ENCODE measurements at places on chromosomes 4 and X. TPM values are rescaled to one million over a fixed set of nuclear protein-coding genes. Genes with fewer than 3 reads are reported as not detected.
A peak's percentile ranks its signal among the peaks of the same experiment; 100 is the strongest.

FAM184B gene
- total RNA-seq: not detected

CT45A2 gene
- total RNA-seq: not detected

SLC39A8 gene
- total RNA-seq: 56.4 TPM

USP27X gene
- total RNA-seq: 2.1 TPM

NEUROG2 gene
- 0.26 TPM for total RNA-seq

EXOC1L gene
- total RNA-seq: not detected

ASB9 gene
- not detected for total RNA-seq

RPA4 gene
- 0.60 TPM for total RNA-seq

BTC gene
- total RNA-seq: not detected

SSX3 gene
- not detected for total RNA-seq

PLCXD1 gene
- 52.2 TPM for total RNA-seq

DNA sequence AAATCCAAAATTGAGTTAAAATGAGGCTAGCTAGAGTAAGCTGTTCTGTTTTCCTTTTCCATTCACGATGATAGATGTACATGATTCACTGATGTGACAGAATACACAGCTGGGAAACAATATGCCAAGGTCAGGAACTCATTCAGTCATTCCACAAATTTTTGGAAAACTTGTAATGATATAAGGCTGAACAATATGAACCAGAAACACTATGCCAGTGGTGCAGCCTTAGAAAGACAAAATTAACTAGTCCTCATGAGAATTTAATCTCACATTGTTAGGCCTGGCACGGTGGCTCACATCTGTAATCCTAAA, 50.0 kb upstream of the NDST3 start:
- DNase-seq: no peak

GRCh38 chr4:68906780-68907137, 44.8 kb downstream of the UGT2A3 start:
- no peak for DNase-seq

DNA sequence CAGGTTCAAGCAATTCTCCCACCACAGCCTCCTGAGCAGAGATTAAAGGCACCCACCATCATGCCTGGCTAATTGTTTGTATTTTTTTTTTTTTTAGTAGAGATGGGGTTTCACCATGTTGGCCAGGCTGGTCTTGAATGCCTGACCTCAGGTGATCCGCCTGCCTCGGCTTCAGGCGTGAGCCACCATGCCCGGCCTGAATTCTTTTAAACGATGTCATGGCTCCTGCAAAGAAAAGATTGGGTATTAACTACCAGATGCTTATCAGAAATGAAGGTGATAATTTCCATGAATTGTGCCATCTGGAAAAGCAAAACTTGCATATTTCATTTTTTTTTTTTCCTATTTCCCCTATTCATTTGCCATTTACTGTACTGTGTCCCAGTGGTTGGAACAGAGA, 195.7 kb upstream of the IGFBP7 start:
- no peak for DNase-seq

- no peak for DNase-seq
These were observed 11.1 kb downstream of the STARD8 start for GRCh38 chrX:68658530-68658929.

DNA sequence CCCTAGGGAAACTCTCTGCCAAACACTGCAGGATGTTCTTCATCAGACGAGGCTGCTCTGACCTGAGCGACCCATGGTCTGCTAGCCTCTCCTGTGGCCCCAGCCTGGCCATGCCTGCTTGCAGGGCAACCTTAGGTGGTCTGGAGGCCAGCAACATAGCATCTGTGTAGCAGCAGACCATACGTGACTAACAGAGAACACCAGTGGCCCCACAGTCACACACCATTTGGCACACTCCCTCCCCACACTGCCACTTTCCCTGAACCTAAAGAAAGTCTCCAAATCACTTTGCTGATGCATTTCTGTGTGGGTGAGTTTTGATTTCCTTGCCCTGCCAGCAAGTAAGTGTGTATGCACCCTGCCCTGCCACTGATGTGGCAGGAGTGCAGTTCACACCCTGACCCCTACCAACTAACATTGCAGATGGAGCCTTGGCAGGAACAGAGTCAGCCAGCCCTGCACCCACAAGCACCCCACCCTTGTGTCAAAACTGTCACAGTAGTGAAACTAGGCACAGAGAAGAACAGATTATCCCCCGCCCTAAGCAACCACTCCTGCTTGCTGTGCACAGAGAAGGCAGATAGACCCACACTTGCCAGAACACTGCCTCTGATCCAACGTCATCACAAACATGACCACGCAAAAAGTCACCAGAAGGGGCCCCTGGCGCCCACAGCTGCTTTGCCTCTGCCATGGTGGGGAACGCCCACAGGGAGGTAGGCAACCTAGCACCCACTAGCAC, 249.1 kb downstream of the SPIN4 start:
- no peak for DNase-seq

- DNase-seq: no peak
These were observed 1.1 kb upstream of the SH3BP2 start for GRCh38 chr4:2791518-2792395.

- DNase-seq: no peak
These were observed 672.8 kb upstream of the GALNT7 start for GRCh38 chr4:172495769-172496168.

DNA sequence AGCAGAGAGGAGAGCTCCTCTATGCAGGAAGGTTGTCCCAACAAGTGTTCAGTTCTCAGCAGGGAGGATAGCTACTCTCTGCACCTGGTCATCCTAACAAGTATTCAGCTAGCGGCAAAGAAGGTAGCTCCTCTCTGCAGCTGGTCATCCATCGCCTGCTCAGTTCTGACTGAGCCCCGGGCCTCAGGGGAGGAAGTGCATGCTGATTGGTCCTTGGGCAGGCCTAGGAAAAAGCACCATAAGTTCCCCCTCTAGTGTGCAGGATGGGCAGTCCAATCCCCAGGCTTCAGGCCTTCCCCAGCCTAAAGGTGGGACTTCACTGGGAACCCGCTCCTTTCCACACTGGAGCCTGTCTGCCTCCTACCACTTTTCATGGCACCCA, 4.4 kb upstream of the FBXW7 start:
- no peak for DNase-seq

DNA sequence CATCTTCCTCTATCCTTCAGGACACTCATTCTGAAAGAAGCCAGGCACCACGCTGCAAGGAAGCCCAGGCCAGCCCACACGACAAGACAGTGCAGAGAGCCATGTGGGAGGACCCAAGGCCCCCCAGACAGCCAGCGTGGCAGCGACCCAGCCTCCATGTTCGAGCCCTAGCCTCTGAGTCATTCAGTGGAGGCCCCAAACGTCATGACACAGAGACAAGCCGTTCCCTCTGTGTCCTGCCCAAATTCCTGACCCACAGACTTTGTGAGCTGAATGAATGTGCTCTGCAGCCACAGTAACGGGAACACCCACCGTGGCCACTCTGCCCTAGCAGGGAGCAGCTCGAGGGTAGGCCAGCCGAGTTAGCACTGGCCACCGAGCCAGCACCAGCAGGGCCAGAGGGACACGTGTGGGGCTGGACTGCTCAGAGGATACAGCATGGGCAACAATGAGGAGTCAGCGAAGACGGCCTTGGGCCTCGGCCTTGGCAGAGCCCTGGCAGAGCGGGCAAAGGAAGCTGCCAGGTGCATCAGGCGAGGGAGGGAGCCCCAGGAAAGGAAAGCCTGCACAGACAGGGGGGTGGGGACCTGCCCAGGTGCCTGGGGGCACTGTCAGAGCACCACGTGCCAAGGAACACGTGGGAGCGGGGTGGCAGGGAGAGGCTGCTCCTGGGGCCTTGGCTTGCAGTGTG, 8.6 kb downstream of the BLOC1S4 start:
- DNase-seq: no peak

GRCh38 chr4:57048590-57049304, 61.4 kb downstream of the IGFBP7 start:
- DNase-seq: no peak

- DNase-seq: peak; percentile 34
These were observed 36.9 kb upstream of the ATOH1 start for GRCh38 chr4:93791570-93792195.

- no peak for DNase-seq
These were observed 12.8 kb upstream of the LIMCH1 start for GRCh38 chr4:41525129-41525528.

DNA sequence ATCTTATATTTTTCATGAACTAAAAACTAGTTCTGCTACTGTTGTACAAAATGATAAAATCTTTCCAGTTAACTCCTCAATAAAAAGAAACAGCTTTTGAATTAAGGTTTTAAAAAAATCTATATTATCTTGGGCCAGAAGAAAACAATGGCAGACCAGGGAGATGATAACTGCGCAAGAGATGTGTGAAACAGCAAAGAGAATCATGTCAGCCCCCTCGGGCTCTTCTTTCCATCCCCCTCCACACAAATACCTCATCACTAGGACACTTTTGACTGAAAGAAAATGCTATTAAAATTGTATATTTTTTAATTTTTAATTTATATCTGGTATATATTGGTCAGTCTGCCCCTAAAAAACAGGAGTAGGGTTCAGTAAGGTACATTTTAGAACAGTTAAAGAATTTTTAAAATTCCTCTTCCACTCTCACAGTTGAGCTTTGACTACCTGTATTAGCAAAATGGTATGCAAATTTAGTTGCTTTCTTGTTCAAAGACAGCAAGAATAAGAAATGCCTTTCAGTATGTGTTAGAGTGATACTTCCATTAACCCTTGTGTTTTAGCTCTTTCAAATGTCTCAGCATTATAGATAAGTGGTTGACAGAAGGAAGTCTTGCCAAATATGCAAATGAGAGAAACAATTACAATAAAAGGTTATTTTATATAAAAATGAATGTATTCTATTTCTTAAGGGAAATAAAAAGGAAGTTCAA, 36.4 kb upstream of the LCORL start:
- no peak for DNase-seq

DNA sequence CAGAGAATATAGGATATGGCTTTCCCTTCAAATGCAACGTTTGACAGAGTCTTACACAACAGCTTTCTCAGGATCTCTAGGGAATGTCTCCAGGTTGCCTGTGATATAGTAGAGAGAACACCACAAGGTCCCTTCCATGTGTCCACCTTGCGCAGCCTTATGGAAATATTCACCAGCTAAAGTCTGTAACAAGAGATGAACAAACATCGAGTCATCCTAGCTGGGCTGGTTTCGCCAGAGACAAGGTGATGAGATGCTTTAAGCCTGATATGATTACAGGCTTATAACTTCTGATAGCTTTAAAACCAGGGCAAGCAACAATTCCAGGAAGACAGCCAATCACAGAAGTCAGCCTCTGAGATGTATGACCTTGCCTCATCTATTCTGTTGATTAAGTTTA, 83.8 kb downstream of the SEL1L3 start:
- no peak for DNase-seq

DNA sequence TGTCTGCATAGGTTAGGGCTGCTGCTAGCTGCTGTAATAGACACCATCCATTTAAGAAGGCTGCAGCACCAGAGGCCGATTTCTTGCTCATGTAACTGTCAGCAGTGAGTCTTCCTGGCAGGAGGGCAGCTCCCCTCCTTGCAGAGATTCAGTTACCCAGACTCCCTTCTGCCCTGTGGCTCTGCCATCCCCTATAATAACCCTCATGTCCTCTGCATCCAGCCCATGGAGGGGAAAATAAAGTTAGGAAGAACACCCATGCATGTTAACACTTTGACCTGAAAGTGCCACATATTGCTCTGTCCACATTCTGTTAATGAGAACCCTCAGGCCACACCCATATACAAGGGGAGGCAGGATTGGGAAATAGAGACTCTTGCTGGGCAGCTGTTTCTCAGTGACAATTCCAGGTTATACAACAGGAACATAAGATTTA, 5.4 kb downstream of the STBD1 start:
- no peak for DNase-seq

DNA sequence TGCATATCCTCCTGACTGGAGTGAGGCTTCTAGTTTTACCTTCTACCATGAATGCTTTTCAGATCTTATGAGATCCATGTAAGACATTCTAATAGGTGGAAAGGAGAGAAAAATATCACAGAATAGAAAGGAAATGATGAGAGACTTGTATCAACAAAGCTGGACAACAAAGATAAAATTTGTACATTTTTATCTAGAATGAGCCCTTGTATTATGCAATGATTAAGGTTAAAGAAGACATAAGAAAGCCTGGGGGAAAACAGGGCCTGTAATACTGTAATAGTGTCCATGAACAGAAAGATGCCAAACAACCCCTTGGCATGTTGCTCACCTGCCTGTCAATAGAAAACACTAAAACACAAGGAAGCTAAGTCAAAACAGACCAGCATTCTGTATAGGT, 44.2 kb upstream of the SCRG1 start:
- DNase-seq: no peak

GRCh38 chr4:38181286-38181685, 221.1 kb downstream of the PTTG2 start:
- no peak for DNase-seq

GRCh38 chr4:80074651-80075050, 1.6 kb upstream of the ANTXR2 start:
- DNase-seq: no peak

DNA sequence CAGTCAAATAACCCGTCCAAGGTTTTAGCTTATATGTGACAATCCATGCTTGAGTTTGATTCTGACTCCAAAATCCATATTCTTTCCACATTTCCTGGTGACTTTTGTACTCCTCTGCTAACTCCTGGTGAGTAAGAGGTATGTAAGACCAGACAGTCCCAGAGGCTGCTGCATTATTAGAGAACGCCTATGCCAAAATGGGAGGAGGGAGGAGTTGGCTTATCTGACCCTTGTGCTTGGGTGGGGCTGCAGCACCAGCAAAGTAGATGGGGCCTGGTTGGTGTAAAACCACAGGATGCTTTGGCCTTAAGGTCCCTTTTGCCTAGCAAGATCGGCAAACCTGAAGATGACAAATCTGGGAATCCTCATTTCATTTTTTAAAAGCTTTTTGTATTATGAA, 9.1 kb upstream of the RNF212 start:
- DNase-seq: no peak

GRCh38 chr4:140277576-140277975, 95.9 kb upstream of the SCOC start:
- no peak for DNase-seq

- peak; percentile 30 for DNase-seq
These were observed 461 bp downstream of the FBXW7 start for GRCh38 chr4:152535360-152535902.

DNA sequence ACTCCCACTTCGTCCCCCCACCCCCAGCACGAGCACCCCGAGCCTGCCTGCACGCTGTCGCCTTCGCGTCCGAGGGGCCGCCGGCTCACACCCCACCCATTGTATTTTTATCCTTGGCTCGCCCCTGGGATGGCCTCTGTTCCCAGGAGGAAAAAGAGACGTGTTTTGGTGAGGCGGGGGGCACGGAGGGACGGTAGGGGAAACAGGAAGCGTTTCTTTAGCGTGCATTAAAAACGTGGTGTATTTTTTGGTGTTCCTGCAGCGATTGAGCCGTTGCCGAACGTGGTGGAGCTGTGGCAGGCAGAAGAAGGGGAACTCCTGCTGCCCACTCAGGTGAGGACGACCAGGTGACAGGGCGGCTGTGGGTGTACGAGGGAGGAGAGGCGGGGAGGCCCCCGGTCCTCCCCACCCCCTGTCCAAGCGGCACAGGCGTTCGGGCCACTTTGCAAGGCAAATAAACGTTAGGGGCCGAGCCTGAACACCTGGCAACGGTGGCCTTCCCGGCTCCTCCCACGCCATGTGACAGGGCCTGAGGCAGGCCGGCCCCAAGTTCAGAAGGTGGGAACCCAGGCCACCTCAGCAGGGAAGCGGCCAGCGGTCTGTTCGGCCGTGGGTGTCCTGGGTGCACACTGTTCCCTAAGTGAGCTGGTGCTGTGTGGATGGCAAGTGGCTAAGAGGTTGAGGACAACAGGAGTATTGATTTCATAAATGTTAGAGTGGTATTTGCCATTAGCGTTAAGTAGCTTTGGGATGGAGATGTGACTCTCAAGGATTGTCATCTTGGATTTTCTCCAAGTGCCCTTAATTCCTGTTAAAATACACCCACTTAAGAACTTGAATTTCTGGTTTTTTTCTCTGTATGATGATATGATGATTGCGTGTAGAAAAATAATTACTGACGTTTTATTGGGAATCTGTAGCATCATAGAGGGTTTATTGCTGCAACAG, 1.1 kb downstream of the TMEM131L start:
- peak; percentile 45 for DNase-seq

All from activated T-cell treated with anti-CD3 and anti-CD28 coated beads, Interleukin-2, amount 50 U/mL, for 72 hours (primary cell).